ENCODE measurements at places on chromosomes 4 and X.

GRCh38 chrX:27694667-27695066 is 104.5 kb downstream of the DCAF8L2 start:
- DNase-seq: no peak

GRCh38 chr4:121070696-121071639 is 1.4 kb downstream of the NDNF start:
- no peak for DNase-seq

DNA sequence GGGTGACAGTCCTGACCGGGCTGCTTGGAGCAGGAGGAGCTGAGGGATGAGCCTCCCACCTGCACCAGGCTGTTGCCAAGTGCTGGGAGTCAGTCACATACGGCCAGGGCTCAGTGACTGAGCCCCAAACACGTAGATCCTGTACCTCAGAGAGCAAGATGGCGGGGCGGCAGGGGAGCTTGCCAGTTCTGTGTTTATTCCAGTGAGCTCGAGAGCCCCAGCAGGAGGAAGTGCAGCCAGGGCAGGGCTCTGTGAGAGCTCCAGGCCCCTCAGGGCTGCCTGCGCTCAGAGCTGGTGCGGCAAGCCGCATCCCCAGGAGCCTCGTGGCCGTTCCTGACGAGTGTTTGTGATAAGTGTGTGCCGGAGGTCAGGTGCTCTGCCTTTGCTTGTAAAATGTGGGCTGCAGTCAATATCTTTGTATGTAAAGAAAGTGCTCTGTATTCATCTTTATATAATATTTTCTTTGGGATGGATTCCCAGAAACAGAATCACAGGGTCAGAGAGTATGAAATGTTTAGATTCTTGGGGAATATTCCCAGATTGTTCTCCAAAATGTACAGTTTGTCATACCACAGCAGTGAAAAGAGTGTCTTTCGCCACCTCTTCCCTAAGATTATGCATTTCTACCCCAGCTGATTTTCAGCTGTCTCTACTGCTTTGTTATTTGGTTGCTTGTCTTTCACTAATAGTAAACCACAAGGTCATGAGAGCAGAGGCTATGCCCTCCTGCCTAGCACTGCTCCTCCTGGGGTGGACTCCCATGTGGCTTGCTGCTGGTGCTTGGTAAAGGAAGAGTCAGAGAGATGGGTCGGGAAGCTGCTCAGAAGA is 50.3 kb downstream of the NELFA start:
- DNase-seq: no peak

DNA sequence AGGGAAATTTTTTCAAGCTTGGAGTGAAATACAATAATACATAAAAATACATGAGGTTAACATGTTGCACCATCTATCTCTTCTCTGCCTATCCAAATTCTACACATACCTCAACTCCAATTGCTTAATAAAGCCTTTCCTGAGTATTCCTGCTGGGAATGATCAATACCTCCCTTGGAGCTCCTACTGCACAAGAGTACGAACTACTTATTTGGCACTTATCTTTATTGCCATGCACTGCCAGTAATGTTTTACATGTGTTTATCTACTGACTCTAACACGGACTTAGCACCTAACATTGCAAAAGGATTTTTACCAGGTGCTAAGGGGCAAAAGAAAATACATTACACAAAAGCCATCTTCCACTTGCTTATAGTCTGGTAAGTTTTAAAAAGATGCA is 80.2 kb downstream of the ADGRA3 start:
- no peak for DNase-seq

DNA sequence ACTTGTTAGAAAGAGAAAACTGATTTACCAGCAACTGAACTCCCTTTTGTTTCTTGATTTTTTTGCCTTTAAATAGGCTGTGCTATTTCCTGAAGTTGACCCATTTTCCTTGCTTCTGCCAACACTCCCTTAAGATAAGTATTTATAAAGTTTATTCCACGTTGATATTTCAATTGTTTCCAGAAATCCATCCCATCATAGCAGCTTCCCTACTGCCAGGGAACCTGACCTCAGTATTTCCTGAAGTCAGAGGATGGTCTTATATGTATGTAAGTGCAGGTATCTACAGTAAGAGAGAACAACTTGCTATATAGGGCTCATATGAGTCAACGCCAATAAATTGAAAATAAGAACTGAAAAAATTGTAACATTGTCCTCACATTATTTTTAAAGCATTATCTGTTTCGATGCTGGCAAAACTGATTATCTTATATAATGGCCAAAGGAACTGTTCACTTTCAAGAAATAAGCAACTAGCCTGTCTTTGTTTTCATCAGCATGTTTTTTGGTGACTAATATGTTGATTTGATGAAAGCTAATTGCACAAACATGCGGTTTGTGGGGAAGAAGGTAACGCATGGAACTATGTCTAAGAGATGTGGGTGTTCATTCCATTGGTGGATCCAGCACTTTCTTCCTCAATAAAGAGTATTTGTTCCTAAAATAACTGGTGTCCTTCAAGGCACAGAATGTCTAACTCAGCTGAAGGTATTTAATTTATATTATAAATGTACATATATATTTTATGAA is 4.7 kb downstream of the LIMCH1 start:
- DNase-seq: no peak

DNA sequence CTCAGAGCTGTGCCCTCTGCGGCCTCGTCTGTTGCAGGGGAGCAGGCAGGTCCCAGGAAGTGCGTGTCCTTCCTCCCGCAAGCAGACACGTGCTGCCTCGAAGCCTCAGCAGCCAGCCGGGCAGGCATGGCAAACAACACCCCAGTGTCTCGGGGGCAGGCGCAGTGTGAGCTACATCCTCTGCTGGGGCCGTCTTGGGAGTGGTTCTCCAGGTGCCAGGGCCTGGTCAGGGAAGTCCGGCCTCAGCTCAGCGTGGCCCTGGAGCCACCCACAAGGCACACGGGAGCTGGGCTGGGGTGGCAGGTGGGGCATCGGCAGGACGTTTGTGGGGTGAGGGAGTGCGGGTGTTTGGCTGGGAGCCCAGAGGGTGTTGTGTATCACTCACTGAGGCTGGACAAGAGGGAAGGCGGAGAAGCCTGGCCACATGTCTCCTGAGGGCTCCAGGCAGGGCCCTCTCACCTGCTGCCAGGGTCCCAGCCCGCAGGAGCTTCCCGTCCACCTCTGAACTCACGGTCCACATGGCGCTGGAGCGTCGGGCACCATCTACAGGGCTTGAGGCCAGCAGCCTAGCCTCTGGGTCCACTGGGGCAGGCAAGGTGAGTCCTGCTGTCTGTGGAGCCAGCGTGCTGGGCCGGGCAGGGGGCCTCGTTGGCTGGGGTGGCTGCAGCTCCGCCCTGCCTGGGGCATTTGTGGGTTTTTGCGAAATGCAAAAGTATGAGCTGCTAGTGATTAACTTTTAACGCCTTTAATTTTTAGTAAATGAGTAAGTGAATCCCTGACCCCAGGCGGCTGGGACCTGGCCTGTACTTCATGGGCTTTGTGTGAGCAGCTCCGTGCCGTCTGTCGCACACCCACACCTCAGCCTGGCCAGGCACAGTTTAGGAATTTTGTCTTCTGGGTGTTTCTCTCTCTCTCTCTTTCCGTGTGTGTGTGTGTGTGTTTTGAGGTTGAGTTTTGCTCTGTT is 17.3 kb upstream of the UVSSA start:
- DNase-seq: no peak

DNA sequence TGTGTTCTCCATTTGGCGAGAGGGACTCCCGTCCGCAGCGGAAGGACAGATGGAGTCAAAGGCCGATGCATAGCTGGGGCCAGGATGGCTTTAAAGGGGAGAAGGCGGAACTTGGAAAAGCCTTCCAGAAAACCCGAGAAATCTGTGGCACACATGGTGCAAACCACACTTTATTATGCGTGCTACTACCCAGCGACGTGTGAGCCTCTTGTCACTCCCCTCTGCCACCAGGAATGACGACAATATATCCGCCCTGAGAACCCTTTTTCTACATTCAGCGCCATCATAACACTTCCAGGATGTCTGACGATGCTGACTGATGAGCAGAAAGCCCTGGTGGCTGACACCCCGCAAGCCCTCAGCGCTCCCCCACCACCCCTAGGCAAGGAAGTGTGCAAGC is 689 bp upstream of the DCHS2 start:
- DNase-seq: no peak

All from NCI-H510A treated with DMSO at 0.1 percent for 48 hours (cell line).